EL (cell line): ENCODE measurements at places on chromosomes 1 and 21.

- DNase-seq, result no peak
These were observed 91.7 kb downstream of the TPR start for GRCh38 chr1:186283374-186283773.

DNA sequence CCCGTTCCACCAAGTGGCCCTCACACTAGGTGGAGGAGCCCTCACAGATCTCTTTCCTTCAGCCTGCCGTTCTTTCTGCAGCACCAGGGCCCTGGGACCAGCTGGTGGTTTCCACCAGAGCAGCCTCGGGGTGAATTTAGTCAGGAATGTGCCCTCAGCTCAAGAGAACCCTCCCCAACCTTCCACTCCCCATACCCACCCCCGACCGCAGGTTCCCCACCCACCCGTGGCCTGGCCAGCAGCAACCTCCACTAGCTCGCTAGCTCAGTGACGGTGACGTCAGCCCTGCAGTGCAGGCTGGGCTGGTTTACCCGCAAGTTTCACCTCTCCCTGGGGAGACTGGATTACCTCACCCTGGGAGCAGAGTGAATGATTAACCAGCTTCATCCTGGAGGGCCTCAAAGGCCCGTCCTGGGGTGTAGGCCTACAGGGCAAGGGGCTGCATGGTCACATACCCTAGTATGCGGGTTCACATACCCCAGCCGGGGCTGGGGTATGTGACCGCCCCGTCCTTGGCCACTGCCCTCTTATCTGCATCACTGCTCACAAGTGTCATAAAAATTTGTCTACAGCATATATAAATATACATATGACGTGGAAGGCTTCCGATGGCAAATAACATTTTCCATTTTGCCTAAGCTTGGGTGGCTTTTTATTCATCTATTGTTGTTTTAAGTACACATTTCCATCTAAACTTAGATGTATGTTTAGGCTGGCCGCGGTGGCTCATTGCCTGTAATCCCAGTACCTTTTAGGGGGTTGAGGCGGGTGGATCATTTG lies 24.5 kb downstream of the ELF3 start:
- DNase-seq, result peak; percentile 99

DNA sequence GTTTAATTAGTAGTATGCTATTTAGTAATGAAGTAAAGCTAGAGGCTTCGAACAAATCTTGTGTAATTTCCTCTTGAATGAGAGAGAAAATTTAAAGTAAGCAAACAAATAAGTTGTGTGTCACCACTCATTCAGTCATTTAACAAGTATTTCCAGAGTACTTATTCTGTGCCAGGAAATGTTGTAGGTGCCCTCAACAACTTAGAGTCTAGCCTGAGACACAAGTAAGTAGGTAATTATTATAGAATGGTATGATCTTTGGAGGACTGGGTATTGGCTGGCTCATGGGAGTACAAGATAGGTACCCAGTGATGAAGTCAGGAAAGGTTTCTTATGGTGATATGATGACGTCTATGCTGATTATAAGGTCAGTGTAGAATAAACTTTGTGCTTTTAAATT lies 17.4 kb upstream of the METTL18 start:
- DNase-seq, result no peak

GRCh38 chr1:158286941-158287346 lies 2.8 kb upstream of the CD1C start:
- DNase-seq, result no peak

DNA sequence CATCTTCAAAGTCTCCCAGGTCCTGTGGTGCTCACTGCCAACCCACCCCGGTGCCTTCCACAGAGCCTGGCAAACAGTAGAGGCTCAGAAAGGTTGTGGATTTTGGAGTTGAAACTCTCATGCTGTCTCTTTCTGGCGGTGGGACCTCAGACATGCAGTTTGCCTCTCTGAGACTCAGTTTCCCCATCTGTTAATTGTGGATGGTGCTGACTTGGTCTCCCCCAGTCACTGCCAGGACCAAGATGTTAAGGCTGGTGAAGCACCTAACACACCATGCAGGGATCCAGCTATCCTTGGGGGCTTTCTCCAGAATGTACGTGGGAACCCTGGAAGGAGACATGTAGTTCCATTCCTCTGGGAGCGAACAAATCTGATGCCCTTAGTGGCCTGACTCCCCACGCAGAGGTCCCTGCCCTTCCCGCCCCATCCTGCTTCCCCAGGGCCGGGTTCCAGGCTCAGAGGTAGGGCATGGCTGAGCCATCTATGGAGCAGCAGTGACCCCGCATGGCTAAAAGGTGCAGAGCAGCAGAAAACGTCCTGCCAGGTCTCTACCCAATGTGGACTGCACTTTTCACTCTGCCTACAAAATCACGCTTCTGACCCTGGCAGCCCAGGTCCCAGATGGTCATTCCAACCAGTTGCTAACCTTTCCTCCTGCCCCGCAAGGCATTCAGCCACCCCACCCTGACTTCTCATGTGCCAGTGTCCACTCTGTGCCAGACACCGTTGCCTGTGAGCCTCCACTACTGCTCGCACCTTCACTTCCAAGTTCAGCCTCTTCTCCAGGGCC lies 9.2 kb upstream of the TTC22 start:
- DNase-seq, result peak; percentile 63

DNA sequence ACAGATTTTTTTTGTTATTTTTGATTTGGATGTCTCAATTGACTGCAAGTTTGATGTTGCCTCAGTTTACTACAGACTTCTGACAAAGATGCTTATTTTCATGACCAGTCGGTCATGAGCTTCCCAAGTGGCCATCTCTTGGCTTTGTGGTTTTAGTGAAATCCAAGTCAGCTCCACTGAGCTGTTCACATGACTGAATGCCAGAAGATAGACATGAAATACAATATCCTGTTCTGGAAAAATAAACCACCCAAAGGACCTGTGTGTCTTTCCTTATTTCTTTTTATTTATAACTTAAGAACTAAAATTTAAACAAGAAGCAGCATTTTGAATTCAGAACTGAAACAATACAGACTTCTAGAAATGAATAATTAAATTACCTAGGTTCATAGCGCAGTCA lies 89.3 kb downstream of the HMCN1 start:
- DNase-seq, result no peak

GRCh38 chr1:173568483-173568882 lies 34.4 kb downstream of the SLC9C2 start:
- DNase-seq, result no peak

DNA sequence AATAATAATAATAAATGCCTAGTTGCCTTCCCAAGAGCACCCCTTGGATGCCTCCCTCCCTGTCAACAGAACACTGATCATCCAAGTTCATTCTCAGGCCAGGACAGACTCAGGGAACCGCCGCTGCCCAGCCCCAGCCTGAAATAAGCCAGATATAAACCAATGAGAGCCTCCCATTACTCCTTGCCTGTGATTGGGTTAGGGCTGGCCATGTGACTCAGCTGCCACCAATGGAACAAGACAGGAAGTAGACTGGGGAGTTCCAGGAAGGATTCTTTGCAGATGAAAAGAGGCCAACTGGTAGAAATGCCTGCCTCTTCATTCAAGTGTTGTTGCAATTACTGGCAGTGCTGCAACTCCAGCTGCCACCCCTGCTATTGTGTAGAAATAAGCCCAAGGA lies 146.4 kb upstream of the TIAM1 start:
- DNase-seq, result no peak

DNA sequence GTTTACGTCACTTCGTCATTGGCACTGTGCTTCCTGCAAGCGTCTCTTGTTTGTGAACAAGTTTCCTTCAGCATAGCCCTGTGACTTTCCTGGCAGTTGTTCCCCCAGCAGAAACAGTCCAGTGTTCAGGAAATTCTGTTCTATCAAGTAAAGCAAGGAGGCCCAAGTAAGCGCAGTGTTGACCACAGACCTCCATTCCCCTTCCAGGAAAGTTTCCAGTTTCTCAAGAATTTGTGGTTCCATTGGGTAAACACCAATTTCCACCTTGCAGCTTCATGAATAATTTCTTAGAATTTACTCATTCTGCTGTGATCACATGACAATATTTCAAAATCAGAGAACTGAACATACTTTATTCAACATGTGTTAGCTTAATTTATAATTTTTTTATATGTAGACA lies 88.5 kb upstream of the ETV3 start:
- DNase-seq, result no peak

DNA sequence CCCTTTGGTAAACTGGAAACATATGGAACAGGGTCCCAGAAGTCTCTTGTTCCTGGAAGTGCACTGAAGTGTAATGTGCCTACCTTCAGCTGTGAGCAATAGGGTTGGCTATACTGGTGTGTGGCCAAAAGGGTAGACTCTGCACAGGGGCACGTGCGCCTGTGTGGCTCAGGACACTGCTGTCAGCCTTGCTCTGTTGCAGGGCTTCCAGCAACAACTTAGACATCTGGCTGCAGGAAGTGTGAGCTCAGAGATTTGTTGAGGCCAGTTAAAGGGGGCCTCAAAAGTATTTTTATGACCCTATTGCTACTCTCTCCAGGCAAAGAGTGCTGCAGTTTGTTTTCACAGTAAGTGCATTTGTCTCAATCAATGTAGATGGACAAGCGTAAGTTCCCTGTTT lies 7.5 kb downstream of the CTPS1 start:
- no peak for DNase-seq

DNA sequence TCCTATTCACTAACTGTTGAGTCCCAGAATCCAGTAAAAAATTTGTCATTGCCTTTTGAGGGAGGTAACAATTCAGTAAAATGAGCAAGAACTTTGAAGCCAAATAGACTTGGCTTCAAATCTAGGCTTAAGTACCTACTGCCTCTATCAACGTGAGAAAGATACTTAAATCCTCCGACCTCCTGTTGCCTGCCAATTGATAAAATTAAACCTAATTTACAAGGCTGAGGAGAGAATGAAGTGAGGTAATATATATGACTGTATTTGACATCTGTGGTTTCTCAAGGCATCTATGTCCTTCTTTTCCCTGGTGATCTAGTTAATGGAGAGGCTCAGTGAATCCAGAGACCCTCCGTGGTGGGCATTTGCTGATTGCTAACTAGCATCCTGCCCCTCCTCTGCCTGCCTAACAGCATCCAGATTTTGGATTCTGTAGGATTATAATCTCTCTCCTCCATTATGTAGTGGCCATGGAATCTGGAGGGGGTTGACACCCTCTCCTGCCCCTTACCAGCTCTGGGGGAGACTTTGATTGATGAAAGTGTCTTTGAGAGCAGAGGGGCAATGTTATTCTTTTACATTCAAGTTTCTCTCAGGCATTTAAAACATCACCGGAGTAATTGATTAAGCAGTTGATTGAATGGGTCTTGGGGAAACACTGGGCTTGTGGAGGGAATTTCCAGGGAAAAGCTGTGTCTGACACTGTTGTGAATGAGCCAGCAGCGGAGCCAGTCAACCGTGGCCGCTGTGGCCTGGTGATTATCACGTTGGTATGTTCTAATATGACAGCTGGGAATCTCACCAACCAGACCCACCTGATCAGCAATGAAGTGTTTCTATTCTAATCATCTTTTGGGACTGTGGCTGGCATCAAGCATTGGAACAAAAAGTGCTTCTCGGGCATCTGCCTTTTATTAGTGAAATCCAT lies 140.7 kb upstream of the FAM78B start:
- no peak for DNase-seq

GRCh38 chr1:22888320-22889075 lies 84.2 kb downstream of the LACTBL1 start:
- DNase-seq, result peak; percentile 50
